Cardiac muscle cell (in vitro differentiated cells and primary cell): ENCODE measurements at places on chromosomes 3 and 15. TPM values are rescaled to one million over a fixed set of nuclear protein-coding genes. Genes with fewer than 3 reads are reported as not detected.
A peak's percentile ranks its signal among the peaks of the same experiment; 100 is the strongest.

GRCh38 chr15:67225336-67225735 lies 29.1 kb downstream of the AAGAB start:
- peak; percentile 72 for DNase-seq

DNA sequence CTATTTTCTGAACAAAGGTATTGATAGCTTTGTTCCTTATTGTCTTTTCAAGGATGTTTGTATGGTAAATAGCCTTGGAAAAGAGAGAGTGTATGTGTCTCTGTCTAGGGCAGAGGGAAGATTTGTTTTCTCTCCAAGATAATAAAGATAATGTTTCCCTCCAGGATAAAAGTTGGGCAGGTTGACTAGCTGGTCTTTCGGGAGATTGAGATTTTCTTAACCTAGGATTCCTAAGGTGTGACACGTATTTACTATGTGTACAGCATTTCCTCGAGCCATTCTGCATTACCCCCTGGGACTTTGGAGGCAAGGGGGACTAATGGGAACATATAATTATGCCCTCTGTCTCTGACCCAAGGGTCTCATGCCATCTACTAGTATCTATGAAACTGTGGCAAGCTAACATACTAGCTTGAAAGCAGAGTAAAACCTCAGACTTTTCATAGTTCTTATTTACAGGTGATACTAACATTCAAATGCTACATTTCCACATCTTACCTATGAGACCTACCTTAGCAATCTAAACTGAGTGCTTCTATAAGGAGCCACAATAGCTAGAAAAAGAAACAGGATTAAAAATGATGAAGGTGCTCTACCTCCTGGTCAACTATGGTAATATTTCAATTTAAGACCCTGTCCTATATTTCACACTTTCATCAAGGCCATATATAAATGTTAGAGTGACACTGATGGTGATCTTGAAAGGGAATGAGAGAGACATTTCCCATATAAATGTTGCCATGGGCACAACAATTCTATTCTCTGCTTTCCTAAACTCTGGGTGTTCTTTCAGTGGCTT lies 252.9 kb upstream of the CBLB start:
- DNase-seq = no peak

- DNase-seq = no peak
These were observed 496.1 kb downstream of the FOXP1 start for GRCh38 chr3:71087143-71088018.

DNA sequence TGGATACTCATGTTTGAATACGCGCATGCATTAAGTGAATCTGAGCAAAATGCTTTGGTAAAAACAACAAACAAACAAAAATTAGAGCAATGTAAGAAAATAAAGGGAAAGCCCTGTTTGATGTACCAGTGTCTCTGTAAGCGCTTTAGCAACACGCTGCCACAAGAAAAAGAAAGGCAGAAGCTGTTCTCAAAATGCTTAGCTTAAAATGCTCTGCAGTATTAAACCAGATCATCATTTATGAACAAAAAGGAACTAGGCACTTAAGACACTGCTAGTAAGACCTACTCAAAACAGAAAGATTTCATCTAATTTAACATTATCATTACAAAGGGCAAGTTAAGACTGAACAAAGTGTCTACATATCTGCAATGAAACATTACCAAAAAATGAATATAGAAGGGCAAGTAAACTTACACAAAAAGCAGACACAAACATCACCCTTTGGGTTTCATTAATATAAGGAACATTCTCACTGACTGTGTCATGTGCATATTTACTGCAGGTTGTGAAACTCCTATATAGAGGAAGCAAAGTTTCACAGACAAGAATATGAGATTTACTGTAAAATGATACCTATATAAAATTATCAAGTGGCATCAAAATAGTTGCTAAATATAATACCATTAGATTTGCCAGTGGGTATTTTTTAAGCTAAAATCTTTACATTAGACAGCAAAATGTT lies 102.1 kb downstream of the FBXL22 start:
- no peak for DNase-seq

TMEM40 gene
- polyA plus RNA-seq = 4.8 and 5.2 TPM in 2 replicates

HGD gene
- polyA plus RNA-seq = not detected in 2 replicates

- no peak for DNase-seq
These were observed 167.9 kb upstream of the CBLB start for GRCh38 chr3:106036696-106037095.

PLSCR5 gene
- polyA plus RNA-seq = 5.0 and 6.8 TPM in 2 replicates
